Right forelimb (tissue), 1 donor: ENCODE measurements at places on chromosomes 11 and 22.

DNA sequence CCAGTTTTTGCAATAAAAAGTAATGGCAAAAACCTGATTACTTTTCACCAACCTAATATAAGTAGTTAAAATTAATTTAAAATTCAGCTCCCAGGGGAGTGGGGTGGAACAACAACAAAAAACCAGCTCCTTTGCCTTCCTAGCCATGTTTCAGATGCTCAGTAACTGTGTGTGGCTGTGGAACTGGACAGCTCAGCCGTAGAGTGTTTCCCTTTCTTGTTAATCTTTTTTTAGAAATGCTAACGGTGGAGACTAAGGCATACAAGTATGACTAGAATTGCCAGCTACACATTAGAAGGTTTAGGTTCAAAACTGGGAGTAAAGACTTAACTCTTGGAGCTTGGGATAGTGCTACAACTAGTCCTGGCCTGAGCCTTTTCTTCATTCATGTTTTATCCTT lies 45.0 kb downstream of the PPP6R3 start:
- DNase-seq = no peak

DNA sequence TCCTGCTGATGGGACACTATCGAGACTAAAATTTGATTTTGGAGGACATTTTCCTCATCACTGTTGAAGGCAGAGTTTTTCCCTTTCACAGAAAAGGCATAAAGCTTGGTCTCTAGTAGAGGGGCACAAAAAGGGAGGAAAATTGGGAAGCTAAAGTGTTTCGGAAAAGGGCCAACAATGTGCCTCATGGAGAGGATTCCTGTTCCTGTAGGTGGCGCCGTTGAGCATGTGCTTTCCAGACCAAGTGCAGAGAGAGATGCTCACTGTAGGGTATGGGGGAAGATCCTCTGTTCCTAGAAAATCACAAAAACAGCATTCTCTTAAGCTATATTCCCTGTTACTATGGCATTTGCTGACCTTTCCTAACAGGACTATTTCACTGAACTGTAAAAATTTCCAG lies 18.4 kb upstream of the OR4C5 start:
- no peak for DNase-seq

GRCh38 chr22:50341977-50342650 lies 1.0 kb upstream of the PPP6R2 start:
- peak; percentile 91 for DNase-seq

GRCh38 chr11:120877746-120878365 lies 146.0 kb upstream of the TBCEL start:
- no peak for DNase-seq

- peak; percentile 68 for DNase-seq
Measured at GRCh38 chr22:25110846-25111578, 88.6 kb upstream of the CRYBB3 start.

- no peak for DNase-seq
Measured at GRCh38 chr11:28483072-28483867, 375.1 kb downstream of the METTL15 start.

GRCh38 chr11:69770540-69770939 lies 4.6 kb downstream of the FGF4 start:
- peak; percentile 16 for DNase-seq

DNA sequence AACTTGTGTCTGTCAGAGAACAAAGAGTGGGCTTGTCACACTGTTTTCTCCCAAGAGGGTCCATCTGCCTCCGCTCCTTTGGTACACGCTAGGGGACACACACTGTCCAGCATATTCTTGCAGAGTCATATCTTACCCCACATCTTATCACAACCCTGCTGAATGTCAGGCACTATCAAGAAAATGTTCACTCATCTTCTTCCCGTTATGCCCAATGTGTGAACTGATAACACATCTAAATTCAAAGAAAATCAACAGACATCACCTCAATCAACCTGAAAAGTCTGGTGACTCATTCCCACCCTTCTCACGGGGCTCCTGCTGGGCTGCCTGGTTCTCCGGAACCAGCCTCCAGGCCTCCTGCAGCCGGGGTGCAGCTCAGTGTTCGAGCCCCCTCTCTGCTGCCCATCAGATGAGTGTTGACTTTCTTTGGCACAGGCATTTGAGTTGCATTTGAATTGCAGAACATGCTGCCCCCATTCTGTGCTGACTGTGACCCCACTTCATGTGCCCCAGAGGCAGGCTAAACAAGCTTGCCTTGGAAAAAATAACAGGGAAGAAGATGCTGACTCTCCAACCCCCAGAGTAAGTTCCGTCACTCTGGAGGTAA lies 19.4 kb downstream of the GRAP2 start:
- no peak for DNase-seq

GRCh38 chr11:112581747-112582146 lies 321.1 kb upstream of the PLET1 start:
- no peak for DNase-seq

GRCh38 chr22:48603621-48604320 lies 1223.9 kb downstream of the BRD1 start:
- DNase-seq = no peak

DNA sequence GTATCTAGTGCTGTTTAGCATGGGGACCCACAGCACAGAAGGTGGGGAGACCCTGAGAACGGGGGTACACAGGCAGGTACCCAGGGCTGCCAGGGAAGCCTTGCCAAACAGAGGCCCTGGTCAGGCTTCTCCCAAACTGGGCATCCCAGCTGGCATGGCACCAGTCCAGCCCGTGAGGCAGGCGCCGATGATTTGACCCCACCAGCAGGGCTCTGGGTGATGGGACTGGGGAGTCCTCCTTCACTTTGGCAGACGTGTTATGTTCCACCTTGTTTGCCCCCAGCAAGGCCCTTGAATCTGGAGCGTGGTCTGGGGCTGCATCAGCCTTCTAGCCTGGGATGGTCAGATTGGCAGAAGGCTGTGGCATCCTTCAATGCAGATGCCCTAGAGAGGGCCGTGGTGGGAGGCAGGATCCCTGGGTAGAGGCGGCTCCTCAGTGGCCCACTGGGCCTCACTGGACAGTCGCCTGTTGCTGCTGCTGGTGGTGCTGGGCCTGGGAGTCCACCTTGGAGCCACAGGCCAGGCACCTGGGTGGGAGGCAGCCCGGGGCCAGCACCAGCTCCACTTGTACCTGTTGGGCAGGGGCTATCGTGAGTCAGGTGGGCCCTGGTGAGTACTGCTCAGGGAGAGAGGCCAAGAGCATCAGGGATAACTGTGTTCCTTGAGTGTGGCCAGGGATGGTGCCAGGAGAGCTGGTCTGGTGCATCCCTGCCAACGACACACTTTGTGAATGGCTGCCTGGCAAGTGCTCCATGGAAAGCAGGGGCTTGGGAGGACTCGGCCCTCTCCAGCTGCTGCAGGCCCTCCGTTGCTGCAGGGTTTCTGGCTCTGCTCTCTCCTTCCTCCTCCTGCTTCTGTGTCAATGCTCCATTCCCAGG lies 3.3 kb downstream of the ADORA2A start:
- DNase-seq = no peak

GRCh38 chr11:41050791-41051190 lies 408.7 kb downstream of the LRRC4C start:
- DNase-seq = no peak

- no peak for DNase-seq
Measured at GRCh38 chr22:33035272-33035863, 22.8 kb downstream of the SYN3 start.

DNA sequence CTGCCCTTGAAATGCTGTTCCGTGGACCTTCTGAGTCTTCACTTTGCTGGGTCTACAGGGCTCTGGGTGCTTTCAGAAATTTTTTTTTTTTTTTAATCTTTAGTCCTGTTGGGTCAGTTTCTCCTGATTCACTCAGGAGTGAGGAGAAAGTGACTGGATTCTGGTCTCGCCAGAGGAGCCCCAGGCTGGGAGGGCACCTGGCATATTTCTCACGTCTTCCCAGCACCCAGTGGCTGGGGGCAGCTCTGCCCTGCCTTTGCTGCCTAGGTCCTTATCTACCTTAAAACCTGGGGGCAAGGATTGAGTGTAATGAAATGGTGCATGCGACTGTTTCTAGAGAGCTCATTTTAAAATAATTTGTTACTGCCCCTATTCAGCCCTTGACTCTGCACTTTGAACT lies 23.3 kb downstream of the SAMM50 start:
- DNase-seq = no peak

DNA sequence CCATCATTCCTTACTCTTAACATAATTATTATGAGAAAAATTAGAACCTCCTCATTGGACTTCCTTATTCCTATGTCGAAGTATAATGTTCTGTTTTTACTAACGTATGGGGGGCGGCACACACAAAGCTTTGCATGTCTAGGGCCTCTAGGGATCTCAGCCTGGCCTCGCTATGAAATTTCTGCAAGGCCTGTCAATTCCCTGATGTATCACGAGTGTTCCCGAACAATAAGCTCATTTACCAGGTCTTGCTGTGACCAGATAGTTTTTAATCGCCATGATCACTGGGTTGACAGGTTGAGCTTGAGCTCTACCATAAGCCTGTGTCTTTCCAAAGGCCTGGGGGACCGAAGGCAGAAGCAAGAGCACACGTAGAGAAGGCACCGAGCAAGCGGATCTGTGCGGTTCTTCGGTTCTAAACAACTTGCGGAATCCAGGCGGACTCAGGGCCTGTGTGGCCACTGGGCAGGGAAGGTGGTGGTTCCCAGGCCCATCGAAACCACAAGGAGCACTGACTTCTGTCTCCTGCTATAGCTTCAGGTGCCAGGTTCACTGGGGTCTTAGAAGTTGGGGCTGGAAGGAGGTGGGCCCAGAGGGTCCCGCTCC lies 10.4 kb upstream of the FXYD2 start:
- peak; percentile 12 for DNase-seq
